ENCODE measurements at places on chromosomes 2 and 18.

DNA sequence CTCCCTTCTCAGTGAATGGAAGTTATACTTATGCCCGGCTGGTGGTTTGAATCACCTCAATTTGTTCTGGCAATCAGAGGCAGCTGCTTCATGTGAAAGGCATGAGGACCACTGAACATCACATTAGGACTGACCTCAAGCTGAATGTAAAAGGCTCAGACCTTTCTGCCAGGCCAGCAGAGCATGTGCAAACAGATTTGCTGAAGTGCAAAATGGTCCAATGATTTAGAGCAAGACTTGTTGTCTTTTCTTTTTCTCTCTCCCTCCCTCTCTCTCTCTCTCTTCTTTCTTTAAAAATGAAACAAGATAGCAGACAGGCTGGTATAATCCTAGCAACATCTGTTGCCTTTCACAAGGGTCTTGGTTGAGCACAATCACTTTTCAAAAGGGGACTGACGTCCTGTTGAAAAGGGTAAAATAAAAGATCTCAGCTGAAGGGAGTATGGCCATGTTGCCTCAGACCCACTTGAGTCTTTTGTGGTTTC is 13.3 kb upstream of the CDH7 start:
- DNase-seq: no peak

DNA sequence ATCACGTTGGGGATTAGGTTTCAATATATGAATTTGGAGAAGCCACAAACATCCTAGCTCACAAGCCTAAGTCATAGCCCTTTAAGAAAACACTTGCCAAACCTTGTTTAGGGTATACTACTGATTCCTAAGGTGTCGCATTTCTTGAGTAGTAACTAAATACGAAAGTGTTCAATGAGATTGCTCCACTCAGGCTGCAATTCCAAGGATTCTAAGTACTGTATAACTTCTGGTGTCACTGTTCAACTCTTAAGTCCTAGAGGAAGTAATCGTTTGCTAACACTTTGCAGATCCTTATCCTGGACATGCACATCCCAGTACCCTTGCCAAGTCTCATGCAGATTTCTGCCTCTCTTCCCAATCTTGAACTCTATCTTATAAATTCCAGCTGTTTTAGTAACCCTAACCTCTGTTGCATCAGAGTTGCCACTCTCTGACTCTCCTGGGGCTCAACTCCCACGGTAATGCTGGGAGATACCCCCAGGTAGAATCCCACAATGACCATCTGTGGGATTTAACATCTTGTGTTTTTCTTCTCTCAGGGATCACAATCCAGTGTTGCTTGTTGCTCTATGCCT is 122.4 kb downstream of the HIBCH start:
- DNase-seq: no peak

- DNase-seq: no peak
These were observed 84.3 kb downstream of the ASB1 start for GRCh38 chr2:238510911-238511613.

- no peak for DNase-seq
These were observed 83.2 kb downstream of the CTIF start for GRCh38 chr18:48621815-48622555.

DNA sequence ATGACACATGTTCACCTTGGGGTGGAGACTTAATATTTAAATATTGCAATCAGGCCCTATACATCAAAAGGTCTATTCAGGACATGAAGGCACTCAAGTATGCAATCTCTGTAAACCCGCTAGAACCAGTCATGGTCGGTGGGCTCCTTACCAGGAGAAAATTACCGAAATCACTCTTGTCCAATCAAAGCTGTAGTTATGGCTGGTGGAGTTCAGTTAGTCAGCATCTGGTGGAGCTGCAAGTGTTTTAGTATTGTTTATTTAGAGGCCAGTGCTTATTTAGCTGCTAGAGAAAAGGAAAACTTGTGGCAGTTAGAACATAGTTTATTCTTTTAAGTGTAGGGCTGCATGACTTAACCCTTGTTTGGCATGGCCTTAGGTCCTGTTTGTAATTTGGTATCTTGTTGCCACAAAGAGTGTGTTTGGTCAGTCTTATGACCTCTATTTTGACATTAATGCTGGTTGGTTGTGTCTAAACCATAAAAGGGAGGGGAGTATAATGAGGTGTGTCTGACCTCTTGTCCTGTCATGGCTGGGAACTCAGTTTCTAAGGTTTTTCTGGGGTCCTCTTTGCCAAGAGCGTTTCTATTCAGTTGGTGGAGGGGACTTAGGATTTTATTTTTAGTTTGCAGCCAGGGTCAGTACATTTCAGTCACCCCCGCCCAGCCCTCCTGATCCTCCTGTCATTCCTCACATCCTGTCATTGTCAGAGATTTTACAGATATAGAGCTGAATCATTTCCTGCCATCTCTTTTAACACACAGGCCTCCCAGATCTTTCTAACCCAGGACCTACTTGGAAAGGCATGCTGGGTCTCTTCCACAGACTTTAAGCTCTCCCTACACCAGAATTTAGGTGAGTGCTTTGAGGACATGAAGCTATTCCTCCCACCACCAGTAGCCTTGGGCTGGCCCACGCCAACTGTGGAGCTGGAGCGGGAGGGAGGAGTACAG is 108.1 kb downstream of the XRCC5 start:
- no peak for DNase-seq

DNA sequence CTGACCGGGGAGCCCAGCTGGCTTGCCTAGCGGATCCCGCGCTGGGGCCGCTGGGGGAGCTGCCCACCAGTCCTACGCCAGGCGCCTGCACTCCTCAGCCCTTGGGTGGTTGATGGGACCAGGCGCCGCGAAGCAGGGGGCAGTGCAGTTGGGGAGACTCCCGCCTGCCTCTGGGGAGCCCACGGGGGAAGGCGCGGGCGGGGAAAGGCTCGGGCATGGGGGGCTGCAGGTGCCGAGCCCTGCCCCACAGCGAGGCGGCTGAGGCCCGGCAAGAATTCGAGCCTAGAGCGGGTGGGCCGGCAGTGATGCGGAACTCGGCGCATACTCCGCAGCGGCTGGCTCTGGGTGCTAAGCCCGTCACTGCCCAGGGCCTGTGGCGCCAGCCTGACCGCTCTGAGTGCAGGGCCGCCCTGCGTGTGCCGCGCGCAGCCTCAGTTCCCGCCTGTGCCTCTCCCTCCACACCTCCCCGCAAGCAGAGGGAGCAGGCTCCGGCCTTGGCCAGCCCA is 249.1 kb upstream of the TEKT4 start:
- no peak for DNase-seq

DNA sequence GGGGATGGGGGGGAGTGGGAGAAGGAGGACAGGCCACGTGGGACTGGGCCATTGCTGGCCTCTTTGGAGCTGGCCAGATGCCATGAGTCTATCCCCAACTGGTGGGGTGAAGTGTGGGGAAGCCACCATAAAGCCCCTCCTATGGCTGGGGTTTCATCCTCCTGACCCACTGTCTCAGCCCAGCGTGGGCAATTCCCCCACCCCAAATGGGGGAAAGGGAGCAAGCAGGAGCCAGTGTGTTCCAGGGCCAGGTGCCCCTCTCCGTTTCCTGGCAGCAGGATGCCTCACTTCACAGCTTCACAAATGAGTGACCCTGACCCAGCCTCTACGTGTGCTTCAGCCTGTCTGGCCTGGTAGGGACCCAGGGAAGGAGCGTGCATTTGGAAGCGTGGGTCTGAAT is 474.7 kb upstream of the HS6ST1 start:
- no peak for DNase-seq

- DNase-seq: no peak
These were observed 23.2 kb downstream of the SATB2 start for GRCh38 chr2:199434555-199434954.

GRCh38 chr2:44291281-44292248 is 16.3 kb downstream of the SLC3A1 start:
- DNase-seq: peak; percentile 1

DNA sequence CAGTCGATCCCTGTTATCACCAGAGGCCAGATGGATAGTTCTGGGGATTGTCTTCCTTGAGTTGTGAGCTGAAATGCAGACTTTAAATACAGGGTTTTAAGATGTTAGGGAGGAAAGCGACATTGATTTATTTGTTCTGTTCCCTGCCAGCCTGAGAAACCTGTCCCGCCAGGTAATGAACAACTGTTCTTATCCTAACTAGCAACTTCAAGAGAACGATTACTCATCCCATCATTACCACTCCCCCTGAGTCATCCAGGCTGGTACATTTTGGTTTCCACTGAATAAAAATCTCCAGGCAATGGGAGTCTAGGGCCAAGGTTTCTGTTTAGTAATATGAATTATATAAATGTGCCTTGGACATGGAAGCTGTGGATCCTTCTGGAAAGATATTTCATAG is 131.2 kb downstream of the LYPD6B start:
- DNase-seq: no peak

DNA sequence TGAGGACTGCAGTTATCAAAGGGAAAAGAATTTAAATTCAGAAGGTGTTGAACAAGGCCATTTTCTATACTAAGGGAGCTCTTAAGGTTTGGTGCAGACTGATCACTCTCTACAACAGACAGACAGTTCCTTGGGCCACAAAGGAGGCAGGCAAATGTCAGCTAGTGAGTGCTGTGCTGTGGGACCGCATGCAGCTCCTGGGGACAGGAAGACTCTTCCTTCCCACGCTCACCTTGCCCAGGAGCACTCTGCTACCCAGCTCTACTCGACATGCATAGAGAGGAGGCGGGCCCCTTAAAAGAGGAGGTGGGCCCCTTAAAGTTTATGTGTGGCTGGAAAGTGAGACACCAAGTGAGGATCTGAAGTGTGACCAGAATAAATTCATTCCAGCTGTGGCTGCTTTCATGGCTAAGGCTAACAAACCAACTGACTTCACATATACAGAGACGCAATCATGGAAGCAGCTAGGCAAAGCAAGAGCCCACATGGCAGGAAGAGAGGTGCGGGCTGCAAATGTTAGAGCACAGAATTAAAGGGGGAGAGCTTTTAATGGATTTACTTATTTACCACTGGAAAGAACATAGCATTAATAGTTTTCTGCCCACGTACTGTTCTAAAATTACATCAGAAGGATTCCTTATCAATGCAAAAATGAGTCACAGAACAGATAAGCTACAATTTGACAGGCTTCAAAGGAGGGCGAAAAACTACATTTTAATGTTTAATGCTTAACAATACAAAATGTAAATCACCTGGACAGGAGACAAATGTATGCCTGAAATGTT is 101.4 kb upstream of the RNU4ATAC start:
- no peak for DNase-seq

- no peak for DNase-seq
These were observed 18.3 kb upstream of the MAP4K4 start for GRCh38 chr2:101679037-101679726.

GRCh38 chr2:147632198-147632597 is 212.6 kb upstream of the ACVR2A start:
- DNase-seq: no peak

GRCh38 chr18:31821545-31822171 is 61.0 kb upstream of the SLC25A52 start:
- no peak for DNase-seq

DNA sequence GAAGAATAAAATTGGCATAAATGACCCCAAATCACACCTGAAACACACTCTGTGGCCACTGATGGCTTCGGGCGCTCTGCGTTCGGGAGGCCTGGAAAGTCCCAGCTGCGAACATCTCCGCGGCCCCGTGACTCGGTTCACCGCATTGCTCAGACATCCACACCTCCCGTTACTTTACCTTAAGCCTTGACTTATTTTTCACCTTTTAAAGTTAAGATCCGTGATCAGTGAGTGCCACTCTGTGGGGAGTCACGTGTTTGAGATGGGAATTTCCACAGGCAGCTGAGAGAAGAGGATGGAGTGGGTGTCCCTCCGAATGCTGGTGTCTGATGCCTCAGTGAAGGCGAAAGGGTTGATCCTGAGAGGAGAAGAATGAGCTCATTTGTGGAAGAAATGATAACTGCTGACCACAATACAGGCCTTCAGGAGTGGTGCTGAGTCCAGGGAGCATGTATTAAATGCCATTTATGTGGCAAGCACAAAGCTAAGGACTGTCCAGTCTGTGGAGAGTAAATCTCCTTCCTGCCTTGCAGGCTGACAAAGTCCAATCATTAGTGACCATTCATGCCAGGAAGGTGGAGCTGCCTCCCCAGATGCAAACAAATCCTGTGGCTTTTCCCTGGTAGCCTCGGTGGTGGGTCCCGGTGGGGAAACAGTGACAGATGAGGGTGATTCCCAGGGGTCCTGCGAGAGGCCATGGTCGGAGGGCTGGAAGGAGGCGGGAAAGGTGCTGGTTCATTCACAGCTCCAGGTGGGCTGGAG is 168.8 kb downstream of the RTP5 start:
- no peak for DNase-seq

- DNase-seq: no peak
These were observed 75.8 kb downstream of the NRP2 start for GRCh38 chr2:205758051-205758450.

GRCh38 chr2:191500566-191500883 is 177.4 kb upstream of the NABP1 start:
- DNase-seq: no peak

DNA sequence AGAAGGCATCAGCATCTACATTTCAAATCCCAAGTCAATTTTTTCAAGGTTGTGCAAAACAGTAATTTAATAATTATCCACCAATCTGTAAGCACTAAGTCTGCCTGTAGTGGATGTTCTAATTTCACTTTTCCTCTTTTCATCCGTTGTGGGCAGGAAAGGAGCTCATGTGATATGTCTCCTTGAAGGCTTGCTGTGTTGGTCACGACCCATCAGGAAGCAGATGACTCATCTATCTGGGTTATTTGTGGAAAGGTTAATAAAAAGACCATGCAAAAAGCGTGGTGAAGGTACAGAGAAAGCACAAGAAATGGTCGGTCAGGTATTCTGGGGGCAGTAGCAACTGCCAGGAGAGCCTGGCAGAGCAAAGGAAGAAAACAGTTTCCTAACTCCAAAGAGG is 476.7 kb upstream of the RAB6C start:
- no peak for DNase-seq

DNA sequence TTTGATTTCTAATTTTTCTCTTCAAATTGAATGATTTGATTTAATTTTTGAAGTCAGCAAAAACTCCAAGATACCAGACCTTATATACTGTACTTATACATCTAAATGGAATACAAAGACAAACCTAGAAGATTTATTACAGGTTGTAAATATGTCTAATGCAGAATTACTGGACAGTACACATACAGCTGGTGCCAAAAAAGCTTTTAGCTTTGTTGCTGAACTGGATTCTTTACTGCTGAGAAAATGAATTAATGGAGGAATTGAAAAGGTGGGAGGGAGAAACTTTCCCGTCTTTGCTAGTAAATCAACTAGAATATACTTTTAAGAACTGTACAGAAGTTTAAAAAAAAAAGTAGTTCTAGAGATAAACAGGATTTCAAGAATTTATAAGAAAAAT is 17.5 kb downstream of the C1D start:
- DNase-seq: no peak

- no peak for DNase-seq
These were observed 24.5 kb downstream of the PTPN18 start for GRCh38 chr2:130380096-130380934.

- no peak for DNase-seq
These were observed 37.6 kb downstream of the CCBE1 start for GRCh38 chr18:59659508-59660170.

DNA sequence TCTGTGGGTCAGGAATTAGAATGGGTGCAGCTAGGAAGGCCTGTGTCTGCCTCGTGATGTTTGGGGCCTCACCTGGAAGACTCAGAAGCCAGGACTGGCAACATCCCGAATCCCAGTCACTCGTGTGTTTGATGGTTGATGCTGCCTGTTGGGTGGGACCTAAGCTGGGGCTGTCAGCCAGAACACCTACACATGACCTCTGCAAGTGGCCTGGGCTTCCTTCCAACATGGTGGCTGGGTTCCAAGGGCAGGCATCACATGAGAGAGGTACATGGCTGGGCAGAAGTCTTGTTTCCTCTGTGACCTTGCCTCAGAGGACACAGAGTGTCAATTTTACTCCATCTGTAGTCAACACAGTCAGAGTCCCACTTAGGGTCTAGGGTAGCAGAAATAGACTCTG is 177.8 kb downstream of the GBX2 start:
- no peak for DNase-seq
